AG04449 (cell line): ENCODE measurements at places on chromosomes 5 and 9.

- DNase-seq: no peak
Observed at GRCh38 chr5:168064933-168065622, 226.4 kb upstream of the WWC1 start.

GRCh38 chr9:37752642-37753488, 740 bp upstream of the TRMT10B start:
- DNase-seq: no peak

DNA sequence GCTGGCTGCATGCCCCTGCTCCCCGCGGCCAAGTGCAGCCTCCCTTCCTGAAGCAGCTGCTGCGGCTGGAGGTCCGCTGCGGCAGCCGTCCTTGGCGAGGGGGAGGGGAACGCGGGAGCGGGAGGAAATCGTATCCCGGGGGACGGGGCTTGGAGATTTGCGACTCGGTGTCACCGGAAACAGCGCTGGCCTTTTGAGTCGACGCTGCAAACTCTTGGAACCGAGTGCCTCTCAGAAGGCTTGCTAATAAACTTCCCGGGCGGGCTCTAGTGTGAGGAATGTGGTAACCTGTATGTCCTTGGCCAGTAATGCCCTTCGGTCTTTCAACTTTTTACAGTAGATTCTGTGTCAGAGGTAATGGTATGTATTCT, 82.7 kb downstream of the PTPDC1 start:
- no peak for DNase-seq

- DNase-seq: no peak
Observed at GRCh38 chr9:10050016-10050415, 562.8 kb downstream of the PTPRD start.

- no peak for DNase-seq
Observed at GRCh38 chr9:133113163-133113948, 7.7 kb downstream of the RALGDS start.

GRCh38 chr9:11192993-11193392, 580.2 kb upstream of the PTPRD start:
- DNase-seq: no peak

DNA sequence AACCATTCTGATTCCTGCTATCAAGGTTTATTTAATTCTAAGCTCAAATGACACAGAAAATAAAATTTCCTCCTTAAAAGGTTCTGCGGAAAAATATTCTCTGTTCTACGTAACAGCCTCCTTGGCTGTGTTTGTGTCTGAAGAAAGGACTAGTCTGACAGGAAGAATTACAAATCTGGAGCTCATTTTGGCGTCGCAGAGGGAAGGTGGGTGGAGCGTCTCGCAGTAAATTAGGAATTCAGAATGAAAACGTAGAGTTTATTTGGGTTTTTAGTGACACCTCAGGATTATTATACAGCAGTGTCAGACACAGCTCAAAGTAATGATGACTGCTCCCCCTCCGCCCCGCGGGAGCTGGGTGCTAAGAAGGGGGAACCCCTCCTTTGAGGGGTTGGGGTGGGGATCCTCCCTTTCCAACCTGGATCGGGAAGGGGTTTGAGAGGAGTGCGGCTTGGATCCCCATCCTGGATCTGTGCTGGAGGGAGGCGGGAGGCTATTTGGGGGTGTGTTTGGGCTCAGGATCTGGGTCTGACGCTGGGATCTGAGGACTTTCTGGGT, 933 bp upstream of the TGFBR1 start:
- no peak for DNase-seq

GRCh38 chr9:122204491-122204890, 24.3 kb downstream of the LHX6 start:
- no peak for DNase-seq

DNA sequence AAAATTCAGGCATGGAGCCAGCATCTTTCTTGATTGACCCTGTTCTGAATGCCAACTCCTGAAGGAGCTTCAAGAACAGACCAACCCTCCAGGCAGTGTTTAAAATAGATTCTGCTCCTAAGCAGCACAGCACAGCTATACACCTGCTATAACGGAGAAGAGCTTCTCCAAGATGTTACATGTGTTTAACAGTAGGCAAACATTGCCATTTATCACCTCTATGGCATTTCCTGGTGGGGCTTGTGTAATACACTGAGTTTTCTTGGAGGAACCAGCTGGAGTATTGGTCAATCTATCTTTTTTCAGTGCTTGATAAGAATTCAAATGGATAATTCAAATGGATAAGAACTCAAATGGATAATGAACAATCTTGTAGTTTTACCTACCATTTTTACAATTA, 615.1 kb downstream of the CDH12 start:
- no peak for DNase-seq
